ENCODE measurements at places on chromosomes 7 and 10.

DNA sequence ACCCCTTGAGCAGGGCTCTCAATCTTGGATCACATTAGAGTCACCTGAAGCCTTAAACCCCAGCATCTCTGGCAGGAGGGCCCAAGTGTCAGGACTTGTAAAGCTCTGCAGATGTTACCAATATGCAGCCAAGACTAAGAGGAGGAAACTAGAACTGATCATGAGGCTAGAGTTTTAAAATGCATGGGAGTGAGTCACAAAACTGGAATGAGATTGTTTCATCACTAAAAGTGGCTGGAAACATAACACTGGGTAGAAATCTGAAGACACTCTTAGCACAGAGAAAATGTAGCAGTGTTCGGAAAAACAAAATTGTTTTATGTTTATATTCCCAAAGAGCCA, 63.3 kb upstream of the GHITM start:
- no peak for DNase-seq

GRCh38 chr10:29795850-29796249, 161.1 kb upstream of the SVIL start:
- no peak for DNase-seq

- DNase-seq, result no peak
Measured at GRCh38 chr7:6260291-6261187, 11.9 kb downstream of the CYTH3 start.

GRCh38 chr10:17209881-17210280, 8.4 kb upstream of the TRDMT1 start:
- no peak for DNase-seq

- no peak for DNase-seq
Measured at GRCh38 chr10:24231200-24231599, 22.3 kb downstream of the KIAA1217 start.

GRCh38 chr7:141949021-141949420, 2.2 kb upstream of the CLEC5A start:
- DNase-seq, result no peak

- DNase-seq, result no peak
Measured at GRCh38 chr10:132890301-132890700, 52.1 kb downstream of the CFAP46 start.

DNA sequence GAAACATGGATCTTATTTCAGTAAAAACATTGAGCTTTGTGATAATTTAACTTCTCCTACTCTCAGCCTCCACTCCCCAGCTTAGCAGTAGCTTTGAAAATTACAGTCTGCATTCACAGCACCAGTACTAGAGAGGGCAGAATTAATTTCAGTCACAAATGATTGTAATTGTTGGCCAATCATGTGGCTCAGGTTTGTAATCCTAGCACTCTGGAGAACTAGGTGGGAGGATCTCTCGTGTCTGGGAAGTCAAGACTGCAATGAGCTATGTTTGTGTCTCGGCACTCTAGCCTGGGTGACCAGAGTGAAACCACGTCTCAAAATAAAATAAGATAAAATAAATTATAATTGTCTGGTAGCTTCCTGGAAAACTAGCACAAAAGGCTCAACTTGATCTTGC, 620.9 kb downstream of the TNS3 start:
- no peak for DNase-seq

DNA sequence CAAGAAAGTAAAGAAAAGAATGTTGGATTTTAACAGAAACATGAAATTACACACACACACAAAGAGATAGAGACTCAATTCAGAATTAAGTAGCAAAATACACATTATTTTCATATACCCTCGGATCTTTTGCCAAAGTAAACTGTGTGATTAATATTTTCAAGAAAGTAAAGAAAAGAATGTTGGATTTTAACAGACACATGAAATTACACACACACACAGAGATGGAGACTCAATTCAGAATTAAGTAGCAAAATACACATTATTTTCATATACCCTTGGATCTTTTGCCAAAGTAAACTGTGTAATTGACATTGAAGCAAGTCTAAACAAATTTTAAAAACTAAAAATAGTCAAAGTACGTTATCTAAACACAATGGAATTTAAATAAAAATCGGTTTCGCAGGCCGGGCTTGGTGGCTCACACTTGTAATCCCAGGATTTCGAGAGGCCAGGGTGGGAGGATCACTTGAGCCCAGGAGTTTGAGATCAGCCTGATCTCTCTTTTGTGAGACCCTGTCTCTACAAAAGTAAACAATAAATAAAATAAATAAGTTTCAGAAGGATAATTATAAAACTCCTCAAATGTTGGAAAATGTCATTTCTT, 337.3 kb upstream of the MAGI2 start:
- no peak for DNase-seq

- DNase-seq, result peak; percentile 54
Measured at GRCh38 chr10:14296065-14296709, 34.5 kb downstream of the FRMD4A start.

DNA sequence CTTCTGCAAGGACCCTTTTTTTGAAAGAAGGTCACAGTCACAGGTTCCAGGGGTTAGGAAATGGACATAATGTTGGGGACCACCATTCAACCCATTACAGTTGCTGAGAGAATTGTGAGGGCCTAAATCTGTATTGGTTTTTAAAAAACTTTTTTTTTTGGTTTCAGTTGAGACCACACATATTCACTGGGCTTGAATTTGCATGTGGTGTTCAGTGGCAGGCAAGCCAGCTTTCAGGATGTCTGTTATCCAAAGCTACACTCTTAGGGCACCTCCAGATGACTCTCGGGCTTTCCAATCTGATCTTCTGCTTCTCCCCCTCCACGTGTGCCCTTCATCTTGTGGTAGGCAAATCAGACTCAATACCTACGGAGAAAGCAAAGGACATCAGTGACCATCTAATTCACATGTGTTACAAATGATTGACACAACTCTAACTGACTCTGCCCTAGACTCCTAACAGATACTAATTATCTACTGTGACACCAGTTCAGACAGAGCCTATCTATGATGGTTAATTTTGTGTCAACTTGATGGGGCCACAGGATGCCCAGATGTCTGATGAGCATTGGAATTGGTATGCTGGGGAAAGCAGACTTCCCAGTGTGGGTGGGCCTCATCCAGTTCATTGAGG, 93.3 kb upstream of the ELMO1 start:
- no peak for DNase-seq

GRCh38 chr10:61140765-61141392, 196.9 kb upstream of the RHOBTB1 start:
- no peak for DNase-seq

- DNase-seq, result no peak
Measured at GRCh38 chr7:66894463-66895080, 26.5 kb upstream of the TMEM248 start.

DNA sequence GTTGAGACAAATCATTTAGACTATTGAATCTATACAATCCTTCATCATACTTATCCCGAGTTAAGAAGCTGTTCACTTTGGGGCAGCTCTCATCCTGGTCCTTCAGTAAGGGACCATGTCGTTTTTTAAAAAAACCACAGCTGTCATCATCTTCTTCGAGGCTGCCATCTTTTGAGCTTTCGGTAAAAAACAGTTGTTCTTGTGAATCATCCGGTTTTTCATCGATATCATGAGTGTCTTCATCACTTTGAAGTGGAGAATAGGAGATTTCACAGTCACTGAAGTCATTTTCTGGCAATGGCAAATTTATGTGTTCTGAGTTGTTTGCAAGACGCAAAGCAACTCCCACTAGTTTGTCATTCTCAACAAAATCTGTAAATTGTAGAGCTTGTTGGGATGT, 3.9 kb downstream of the DCLRE1A start:
- DNase-seq, result no peak

Data from T1000 (cell line).